Epithelial cell of prostate (primary cell): ENCODE measurements at places on chromosomes 3 and 15.

- DNase-seq, result no peak
Measured at GRCh38 chr15:45276831-45277230, 24.8 kb downstream of the SLC28A2 start.

DNA sequence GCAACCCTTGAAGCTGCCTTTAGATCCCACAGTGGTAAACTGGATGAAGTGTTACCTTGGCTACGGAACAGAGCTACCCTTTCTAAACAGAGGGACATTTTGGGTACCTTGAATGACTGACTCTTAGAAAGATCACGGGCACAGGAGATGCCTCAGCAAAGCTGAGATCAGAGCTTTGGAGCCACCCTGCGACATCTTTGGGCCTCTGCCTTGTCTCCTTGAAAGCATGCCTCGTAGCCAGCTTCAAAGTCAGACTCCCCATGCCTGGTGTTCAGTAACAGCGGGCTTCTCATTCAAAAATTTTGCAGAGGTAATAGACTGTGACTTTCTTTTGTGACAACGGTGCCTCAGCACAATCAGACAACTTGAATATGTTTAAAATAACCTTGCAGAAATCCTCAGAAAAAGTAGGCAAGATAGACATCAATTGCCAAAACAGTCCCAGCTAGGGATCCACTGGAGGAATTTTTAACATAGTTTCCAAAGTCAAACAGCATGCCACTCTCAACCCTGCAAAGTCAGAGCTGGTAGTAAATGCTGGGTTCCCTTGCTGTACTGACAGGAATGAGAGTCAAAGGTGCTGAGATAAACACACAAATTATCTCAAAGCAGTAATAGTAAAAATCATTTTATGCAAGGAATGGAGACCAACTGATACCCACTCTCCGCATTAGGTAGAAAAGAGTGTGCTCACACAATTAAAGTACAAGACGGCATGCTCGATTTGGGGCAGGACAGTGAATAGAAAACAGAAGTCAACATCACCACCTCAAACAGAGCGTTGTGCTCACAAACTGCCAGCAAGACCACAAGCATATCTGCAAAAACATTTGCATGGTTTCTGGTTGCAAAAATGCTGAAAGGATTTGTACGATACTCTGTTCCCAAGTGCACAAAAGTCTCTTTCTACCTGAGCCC, 82.1 kb downstream of the MYO1E start:
- no peak for DNase-seq

DNA sequence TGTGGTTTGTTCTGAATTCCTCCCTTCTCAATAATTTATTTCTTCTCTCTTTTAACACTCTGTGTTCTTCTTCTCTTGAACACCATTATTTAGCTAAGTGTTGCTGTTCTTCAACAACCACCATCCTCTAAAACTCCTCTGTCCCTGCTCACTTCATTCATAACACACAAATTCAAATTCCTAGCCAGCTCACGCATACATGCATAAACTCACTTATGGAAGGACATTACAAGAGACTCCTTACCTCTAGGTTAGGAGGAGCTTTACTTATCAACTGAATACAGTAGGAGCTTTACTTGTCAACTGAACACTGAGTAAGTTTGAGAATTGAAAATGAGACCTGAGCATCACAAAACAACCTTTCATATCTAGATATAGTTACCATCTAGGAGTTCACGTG, 23.6 kb downstream of the MME start:
- DNase-seq, result no peak

GRCh38 chr3:93988283-93988682, 8.3 kb downstream of the ARL13B start:
- DNase-seq, result no peak

DNA sequence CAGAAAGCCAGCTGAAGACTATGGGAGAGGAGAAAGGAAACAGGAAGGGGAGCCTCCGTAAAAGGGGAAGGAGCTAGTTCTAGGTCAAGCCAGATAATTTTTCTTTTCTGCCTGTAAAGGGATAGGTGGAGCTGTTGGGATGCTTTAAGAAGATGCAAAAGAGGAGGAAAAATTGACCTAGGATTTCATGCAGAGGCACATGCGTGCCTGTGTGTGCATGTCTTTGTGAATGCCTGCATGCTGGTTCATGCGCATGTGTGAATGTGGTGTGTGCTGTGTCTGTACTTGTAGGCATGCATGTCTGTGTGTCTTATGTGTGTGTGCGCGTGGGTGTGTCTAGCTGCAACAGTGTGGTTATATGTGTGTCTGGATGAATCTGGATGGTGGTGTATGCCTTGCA, 27.3 kb downstream of the CCDC33 start:
- DNase-seq, result peak; percentile 10

- no peak for DNase-seq
Measured at GRCh38 chr3:52183786-52184445, 14.0 kb upstream of the ALAS1 start.

DNA sequence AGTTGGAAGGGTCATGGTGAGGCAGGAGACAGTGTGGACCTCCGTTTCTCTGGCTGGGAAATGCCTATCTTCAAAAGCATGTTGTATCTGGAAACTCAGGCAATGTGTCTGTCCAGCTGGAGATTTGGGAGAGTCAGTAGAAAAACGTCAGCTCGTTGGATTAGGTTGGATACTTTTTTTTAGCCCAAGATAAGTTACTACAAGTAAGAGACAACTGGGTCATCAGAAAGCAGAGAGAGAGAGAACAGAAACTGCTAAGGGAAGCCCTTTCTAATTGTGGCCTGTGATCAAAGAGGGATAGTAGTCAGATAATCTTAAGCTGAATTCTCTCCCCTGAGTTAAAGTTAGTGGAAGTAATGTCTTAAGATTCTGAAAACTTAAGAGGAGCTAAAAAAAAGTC, 78.9 kb upstream of the ZNF280D start:
- no peak for DNase-seq

DNA sequence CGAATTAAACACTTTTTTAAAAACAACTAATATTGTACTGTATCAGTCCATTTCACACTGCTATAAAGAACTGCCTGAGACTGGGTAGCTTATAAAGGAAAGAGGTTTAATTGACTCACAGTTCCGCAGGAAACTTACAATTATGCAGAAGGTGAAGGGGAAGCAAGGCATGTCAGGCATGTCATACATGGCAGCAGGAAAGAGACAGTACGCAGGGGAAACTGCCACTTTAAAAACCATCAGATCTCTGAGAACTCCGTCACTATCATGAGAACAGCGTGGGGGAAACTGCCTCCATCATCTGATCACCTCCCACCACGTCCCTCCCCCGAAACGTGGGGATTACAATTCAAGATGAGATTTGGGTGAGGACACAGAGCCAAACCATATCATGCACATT, 162.8 kb upstream of the TPM1 start:
- DNase-seq, result no peak

- no peak for DNase-seq
Measured at GRCh38 chr3:101478980-101479379, 34.0 kb downstream of the SENP7 start.

- no peak for DNase-seq
Measured at GRCh38 chr3:128464702-128465101, 2.0 kb downstream of the DNAJB8 start.

DNA sequence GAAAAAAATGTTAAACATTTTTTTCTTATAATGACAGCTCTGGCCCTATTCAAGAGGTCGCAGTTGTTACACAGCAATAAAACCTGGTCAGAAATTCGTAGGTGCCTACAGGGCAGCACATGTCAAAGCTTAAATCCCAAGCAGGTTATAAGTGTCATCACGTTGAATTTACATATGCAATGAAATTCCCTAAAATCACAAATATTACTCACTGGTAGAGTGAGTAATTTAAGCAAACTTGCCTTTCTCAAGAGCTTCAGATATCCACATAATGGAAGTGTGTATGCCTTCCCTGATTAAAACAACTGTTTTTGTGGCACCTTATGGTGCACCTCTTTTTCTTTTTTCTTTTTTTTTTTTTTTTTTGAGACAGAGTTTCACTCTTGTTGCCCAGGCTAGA, 90.7 kb upstream of the FNDC3B start:
- no peak for DNase-seq

- no peak for DNase-seq
Measured at GRCh38 chr3:15681668-15682067, 80.1 kb downstream of the BTD start.

DNA sequence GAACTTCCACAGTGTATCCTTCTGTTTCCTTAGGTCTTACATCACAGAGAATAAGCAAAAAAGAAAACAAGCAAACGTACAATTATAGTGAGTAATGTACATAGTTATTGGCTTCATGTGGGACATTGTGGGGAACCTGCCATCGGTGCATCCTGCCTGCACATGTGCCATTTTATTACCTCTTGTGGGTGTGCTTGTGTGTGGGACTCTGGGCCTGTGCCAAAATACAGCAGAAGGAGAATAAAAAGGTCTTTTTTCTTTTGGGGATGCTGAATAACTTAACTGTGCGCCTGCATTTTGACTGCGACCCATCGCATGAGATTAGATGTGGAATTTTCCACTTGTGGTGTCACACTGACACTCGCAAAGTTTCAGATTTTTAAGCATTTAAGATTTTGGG, 169.6 kb upstream of the DCBLD2 start:
- DNase-seq, result no peak

GRCh38 chr15:59367022-59367451, 5.6 kb downstream of the MYO1E start:
- DNase-seq, result no peak

DNA sequence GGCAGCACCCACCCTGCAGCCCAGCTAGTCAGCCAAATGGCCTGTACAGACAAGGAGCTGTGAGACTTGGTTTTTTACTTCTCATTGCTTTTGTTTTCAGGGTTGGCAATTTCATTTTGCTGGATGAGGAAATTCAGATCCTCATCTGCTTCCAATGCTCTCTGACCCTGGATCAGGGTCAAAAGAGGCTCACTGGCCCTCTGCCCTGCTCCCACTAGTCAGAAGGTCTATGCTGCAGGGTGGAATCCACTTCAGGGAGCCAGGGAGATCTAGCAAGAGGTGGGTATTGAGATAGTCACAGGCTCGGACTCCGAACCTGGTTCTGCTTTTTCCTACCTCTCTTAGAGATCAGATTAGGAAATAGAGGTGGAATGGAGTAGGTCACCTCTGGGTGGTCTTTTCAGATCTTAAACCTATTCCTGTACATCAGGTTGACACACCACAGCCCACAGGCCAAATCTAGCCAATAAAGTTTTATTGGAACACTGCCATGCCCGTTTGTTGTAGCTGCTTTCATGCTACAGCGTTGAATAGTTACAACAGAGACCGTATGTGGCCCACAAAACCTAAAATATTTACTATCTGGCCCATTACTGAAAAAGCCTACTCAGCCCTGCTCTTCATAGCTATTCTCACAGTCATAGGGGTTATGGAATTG, 26.4 kb upstream of the GLCE start:
- no peak for DNase-seq

DNA sequence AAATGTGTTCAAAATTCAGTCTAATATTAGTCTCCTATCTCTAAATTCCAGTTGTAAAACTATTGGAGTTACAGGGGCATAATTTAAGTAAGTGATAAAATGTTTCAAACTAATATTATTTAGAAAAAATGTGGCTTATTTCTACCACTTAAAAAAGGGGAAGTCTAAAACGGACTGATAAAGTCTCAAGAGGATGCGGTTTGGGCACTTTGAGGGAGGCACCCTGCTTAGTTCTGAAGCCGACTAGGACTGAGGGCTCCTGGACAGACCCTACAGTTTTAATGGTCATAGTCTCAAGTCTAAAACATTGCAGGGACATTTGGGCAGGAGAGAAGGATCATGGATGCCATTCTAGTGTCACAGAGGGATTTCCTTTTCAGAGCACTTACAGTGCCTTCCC, 566.3 kb downstream of the NR2F2 start:
- DNase-seq, result no peak

GRCh38 chr15:51935466-51936104, 36.0 kb downstream of the LEO1 start:
- DNase-seq, result no peak

- no peak for DNase-seq
Measured at GRCh38 chr3:9388142-9388541, 9.3 kb upstream of the SETD5 start.

- peak; percentile 10 for DNase-seq
Measured at GRCh38 chr3:39637807-39638206, 170.3 kb downstream of the MOBP start.

DNA sequence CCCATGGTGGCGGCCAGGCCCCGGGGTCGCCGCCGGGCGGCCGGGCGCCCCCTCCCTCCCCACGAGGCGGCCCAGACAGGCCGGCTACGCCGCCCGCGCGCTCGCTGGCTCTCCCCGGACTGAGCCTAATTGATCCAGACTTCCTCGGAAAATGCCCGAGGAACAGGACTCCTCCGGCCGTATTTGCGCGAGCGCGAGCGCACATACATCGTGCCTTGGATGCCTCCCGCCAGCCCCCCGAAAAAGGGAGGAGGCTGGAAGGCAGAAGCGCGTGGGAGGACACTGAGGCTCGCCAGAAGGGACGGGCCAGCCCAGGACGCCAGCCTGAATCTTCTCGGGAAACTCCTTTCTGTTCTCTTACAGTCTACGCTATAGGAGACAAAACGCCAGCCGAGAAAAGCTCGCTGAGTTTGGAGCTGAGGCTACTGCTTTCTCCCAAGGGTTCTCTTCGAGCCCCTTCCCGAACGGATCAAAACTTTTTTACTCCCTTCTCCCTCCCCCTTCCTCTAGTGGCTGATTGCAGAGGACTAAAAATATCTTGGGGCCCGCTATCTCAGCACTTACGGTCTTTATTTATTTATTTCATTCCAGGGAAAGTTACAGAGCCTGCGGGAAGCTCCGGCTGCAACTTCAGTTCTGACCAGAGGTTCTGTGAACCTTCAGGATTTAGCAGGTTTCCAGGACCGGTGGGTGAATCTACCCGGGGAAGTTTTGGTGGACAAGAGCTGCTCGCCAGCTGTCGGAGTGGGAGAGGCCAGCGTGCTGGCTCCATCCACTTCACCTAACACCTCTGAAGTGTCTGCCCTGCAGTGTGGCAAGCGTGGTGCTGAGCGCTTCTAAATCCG, at the start of gene PDZRN3:
Gene PDZRN3, minus strand, starts transcription at position 121 of the 845 bp plus-strand sequence.
- DNase-seq, result no peak

DNA sequence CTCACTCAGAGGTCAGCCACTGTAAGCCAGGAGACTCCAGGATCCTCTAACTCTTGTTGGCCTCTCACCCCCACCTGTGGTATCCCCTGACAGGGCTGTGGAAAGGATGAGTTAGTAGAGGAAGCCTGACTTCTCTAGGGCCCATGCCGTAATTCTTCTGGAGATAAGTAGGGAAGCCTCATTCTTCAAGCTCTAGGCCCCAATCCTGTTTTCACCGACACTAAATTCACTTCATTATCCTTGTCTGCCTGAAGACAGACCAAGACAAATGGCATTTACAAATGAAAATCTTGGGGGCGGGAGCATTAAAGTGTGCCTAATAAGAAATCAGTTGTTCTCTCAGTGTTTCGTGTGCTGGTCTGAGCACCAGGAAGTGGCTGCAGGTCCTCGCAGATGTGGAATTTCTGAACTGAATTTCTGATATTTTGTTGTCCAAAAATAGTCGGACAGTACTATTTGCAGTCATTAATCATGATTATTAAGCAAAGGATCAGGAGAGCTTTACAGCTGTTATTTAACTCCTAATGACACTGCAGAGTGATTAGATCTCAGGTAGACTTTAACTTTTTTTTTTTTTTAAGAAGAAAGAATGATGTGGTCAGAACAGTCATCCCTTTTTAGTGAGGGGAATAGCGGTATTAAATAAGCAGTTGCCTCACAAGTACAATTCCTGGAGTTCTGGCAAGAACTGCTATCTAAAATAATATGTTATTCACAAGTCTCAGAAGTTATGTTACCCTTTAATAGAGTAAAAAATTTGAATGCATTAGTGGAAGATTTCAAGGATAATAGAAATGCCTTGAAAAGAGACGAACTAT, 58.4 kb downstream of the RBMS3 start:
- DNase-seq, result no peak
